ENCODE measurements at places on chromosomes 5 and 9.
A peak's percentile ranks its signal among the peaks of the same experiment; 100 is the strongest.

GRCh38 chr9:100355561-100355960, 2.8 kb upstream of the TEX10 start:
- no peak for DNase-seq

DNA sequence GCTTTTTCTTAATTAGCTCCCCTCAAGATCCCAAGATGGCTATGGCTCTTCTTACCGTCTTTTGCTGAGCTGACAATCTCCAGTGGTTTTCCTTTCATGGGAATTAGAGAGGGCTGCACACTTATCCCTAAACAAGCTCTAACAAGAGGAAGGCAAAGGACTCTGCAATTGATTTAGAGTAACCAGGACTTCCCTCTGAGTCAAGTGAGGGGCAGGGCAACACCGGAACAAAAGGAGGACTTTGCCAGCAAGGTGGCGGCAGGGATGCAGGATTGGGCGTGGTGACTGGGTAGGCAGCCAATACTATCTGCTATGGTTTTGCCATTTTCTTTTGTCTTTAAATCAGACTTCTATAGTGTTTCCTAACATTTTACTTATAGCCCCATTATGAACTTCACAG, 9.8 kb downstream of the SLC44A1 start:
- no peak for DNase-seq

DNA sequence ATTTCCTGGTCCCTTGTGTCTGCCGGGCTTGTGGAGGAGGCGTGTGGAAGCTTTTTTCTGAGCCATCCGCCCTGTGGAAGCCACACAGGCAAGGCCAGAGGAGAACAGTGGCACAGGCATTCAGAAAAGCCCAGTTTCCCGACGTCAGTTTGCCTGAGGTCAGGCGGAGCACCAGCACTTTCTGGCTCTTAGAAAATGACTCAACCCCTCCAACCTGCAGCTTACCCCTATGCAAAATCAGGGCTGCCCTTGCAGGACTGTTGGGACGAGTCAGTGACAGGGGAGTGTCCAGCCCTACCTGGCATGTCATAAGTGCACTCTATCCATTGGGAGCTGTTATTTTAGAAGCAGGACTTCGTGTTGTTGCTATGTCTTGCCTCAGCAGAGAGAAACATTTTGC, 216.0 kb downstream of the NR3C1 start:
- DNase-seq = no peak

GRCh38 chr5:154573011-154573410, 95.0 kb upstream of the HAND1 start:
- no peak for DNase-seq

- no peak for DNase-seq
These were observed 24.7 kb downstream of the MLANA start for GRCh38 chr9:5915438-5915837.

- DNase-seq = no peak
These were observed 70.9 kb upstream of the ZNF169 start for GRCh38 chr9:94188246-94188645.

GRCh38 chr9:128768606-128769005, 3.1 kb downstream of the ZER1 start:
- no peak for DNase-seq

- no peak for DNase-seq
These were observed 10.4 kb downstream of the CXXC5 start for GRCh38 chr5:139658501-139658927.

- DNase-seq = peak; percentile 9
These were observed 68.6 kb upstream of the DPYSL3 start for GRCh38 chr5:147578228-147579024.

GRCh38 chr5:150734579-150735384, 24.0 kb downstream of the DCTN4 start:
- no peak for DNase-seq

GRCh38 chr9:108272349-108272899, 583.4 kb downstream of the ACTL7B start:
- DNase-seq = peak; percentile 19

DNA sequence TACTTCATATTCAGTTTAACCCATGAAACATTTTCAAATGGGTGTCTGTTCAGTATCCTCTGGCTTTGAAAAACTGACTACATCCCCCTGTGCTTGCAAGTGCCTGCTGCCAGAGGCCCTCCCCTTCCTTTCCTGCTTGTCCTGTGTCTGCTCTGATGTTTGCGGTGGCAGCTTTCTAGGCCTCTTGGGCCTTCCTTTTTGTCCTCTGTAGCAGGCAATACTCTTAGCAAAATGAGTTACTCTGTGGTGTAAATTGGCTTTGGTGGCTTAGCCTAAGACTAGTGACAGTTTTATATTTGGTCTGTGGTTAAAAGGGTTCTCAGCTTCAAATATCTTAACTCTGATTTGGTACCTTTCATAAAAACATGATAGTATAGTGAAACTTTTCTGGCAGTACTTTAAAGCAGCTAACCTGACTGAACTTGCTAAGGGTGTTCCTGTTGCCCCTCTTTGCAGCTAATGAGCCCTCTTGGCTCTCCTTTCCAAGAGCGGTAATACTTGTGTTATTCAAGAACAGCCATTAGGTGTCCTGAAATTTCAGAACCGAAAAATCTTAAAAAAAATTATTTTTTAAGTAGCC, 76.6 kb downstream of the GOLM1 start:
- DNase-seq = no peak

DNA sequence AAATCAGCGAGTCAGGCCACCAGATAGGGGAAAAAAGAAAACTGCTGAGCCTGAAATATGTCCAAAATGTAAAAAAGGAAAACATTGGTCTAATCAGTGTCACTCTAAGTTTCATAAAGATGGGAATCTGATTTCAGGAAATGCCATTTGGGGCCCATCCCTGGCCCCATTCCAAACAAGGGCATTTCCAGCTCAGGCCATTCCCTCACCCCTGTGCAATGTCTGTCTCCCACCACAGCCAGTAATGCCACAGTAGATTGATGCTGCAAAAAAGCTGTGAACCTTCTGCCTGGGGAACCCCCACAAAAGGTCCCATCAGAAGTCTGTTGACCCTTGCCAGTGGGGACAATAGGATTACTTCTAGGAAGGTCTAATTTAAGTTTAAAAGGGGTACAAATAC, 199.6 kb downstream of the YTHDC2 start:
- no peak for DNase-seq

- no peak for DNase-seq
These were observed 106.6 kb downstream of the COL23A1 start for GRCh38 chr5:178483620-178484019.

- DNase-seq = no peak
These were observed 67.3 kb downstream of the CRB2 start for GRCh38 chr9:123423311-123423640.

DNA sequence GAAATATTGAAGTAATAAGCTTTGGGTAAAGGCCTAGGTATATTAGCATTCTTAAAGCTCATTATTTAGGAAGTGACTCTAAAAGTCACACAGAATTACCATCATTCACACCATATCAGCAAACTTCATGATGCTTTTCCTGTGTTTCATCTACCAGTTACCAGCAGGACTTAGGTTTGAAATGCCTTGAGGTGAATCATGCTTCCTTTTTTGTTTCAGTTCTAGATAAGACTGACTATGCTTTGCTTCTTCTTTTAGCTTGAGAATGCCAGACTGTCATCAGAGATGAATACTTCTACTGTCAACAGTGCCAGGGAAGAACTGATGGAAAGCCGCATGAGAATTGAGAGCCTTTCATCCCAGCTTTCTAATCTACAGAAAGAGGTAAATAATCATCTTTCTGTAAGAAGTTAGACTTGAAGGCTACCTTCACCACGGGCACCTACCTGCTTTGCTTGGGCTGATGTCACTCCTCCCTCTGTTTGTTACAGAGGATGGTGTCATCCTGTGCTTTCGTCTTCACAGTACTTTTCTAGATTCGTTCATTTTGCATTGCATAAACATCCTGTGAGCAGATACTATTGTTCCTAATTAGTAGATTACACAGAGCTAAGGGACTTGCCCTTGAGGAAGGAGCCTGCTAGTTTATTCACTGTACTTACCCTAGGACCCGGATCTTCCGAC, 34.7 kb downstream of the LMNB1 start:
- no peak for DNase-seq

DNA sequence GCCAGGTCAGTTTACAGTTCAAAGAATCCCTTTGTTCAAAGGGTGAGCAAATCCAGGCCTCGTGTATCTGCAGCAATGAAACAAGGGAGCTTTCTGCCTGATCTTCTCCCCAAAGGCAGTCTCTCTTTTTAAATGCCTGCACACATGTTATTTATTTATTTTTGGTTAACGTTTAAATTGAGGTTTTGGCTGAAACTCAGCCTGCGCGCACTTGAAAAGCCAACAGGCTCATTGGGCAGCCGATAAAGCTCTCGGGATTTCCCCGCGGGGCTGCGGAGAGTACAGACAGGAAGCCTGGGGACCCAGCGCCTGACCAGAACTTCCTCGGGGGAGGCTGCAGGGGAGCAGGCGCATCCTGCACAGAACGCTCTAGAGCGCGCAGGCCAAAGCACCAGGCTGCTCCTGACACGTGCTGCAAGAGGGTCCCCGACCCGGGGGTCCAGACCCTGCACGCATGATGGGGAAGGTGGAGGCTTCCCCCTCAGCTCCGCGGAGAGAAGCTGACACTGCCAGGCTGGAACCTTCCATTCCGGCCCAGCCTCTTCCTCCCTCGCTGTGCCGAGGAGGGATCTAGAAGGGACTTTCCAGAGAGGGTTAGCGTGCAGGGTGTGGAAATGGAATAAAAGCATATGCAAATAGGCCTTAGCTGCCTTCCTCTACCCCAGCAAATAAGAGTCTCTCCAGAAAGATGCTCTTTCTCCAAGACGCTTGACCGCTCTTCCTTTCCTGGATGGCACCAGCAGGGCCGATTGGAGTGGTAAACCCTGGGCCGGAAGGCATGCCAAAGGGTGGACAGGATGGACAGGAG, 46.1 kb downstream of the PTTG1 start:
- DNase-seq = peak; percentile 54

DNA sequence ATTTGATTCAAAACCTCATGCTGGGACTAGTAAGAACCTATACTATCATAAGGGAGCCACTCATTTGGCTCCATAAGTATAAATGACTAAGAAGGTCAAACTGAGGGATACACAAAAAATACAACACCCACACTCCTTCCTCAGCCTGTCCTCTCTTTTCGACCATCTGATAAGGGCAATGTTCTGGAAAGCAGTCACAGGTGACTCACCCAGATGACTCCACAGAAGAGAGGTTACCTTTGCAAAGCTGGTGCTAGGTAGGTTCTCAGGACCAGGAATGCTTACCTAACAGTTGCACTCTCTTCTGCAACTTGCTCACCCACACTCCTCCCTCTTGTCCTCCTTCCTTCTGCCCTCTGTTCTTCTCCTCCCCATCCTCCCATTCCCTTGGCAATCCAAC, 32.9 kb downstream of the LHFPL2 start:
- DNase-seq = no peak

- DNase-seq = no peak
These were observed 11.6 kb downstream of the CDH9 start for GRCh38 chr5:27026801-27027200.

- DNase-seq = no peak
These were observed 309.2 kb downstream of the CTNND2 start for GRCh38 chr5:11595045-11595444.

DNA sequence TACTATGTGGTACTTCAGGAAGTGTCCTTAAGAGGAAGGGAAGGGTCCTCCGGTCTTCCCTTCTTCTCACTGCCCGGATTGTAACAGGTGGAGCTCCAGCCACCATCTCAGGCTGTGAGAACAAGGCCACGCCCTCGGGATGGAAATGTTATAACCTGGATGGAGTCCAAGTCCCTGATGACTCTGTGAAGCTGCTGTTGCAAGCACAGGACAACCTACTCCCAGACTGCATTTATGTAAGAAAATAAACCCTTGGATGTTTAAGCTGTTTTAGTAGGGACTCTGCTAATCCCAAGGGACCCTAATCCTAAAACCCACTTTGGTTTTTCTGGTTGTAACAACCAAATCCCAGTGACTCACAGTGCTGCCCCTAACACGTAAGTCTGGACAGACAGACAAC, 221.6 kb downstream of the ACTL7B start:
- no peak for DNase-seq

GRCh38 chr5:178213003-178213461, 8.7 kb downstream of the HNRNPAB start:
- no peak for DNase-seq

GRCh38 chr5:138482638-138483037, 17.4 kb downstream of the EGR1 start:
- DNase-seq = no peak

- peak; percentile 22 for DNase-seq
These were observed 789.3 kb downstream of the SEMA5A start for GRCh38 chr5:8756498-8757084.

DNA sequence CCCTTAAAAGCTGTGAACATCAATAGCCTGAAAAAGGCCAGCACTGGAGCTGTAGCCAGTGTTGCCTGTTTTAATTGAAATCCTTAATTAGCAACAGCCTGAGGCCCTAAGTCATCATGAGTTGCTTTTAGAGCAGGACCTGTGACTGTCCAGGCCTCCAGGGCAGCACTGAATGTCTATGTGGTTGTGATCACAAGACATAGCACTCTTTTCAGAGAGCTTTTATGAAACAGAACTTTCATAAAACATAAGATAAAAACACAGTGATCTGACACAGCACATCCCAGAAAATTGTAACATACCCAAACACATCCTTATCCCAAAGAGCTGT, 85.5 kb upstream of the MYO10 start:
- no peak for DNase-seq
